ENCODE measurements at places on chromosomes 7 and 10.

DNA sequence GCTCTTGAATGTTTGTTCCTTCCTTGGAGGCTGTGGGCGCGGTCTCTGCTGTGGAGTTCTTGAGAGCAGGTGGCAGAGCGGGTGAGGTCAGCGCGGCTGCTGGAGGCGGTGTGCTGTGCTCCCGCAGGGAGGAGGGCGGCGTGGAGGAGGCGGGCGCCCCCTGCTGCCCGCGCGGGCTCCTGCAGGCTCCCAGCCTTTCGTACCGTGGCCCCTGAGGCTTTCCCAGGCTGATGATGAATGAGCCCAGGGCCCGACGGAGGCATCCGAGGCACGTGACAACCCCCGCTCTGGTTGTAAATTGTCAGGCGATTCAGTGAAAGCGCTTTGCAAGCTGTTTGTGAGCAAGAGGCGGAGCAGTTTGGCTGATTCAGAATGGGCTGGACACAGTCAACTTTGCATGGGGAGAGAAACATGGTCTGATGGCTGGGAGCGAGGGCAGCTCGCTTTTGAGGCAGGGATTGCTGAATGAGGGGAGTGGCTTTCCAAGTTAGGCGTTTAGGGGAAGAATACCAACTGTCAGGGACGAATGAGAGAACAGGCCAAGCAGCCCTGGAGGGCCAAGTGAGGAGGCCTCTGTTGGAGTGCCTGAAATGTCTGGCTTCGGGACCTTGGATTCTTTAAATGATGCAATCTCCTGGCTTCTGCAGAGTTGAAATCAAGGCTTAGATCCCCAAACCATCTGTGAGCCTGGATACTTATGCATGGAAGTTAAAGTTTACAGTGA is 46.6 kb downstream of the CDHR3 start:
- peak; percentile 99 for DNase-seq

DNA sequence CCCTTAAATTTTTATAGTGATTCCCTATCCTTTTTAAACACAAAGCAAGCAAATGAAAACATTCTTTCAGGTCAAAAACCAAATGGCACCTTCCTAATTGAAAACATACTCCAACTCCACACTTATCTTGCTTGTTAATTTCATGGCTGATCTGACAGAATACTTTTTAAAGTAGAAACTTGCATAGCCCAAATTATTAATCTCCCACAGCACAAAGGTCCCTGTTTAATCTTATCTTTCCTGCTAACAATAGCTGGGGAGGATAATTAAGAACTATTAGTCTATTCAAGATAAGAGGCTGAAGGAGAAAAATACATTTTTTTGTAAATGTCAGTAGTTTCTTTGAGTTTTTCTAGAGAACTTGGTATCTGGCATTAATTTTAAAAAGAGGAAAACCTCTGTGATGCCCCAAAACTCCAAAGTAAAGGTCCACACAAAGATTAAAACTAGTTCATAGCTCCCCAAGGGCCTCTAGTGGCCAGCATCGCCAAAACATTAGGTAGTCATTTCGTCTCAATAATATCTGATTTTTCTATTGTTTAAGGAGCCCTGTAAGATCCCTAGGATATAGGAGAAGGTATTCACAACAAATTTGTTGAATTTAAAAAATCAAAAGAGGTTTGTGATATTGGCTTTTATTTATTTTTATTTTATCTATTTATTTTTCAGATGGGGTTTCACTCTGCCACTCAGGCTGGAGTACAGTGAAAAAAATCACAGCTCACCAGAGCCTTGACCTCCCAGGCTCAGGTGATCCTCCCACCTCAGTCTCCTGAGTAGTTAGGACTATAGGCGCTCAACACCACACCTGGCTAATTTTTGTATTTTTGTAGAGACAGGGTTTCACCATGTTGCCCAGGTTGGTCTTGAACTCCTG is 14.7 kb downstream of the CDNF start:
- peak; percentile 48 for DNase-seq

DNA sequence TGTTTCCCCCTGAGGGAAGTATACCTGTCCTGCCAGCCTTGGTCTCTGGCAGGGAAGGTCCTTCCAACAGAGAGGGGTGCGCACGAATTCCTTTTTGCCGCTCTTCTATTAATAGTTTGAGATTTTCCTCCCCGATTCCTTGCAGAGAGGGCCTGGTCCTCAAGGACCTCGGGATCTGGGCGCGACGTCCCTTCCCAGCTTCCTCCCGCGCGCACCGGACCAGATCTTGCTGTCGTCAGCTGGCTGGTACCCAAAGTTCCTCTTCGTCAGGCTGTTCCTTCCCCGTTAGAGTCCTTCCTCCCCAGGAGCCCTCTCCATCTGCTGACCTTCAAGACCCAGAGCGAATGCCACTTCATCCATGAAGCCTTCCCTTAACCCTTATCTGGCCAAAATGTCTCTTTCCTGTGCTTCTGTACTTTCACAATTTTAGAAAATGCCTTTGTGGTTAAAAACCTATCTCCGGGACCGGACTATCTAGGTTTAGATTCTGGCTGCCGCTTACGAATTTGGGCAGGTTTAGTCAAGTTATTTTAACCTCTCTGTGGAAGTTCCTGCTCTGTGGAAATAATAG is 851 bp upstream of the GOT1 start:
- DNase-seq: peak; percentile 65

GRCh38 chr10:62433901-62434300 is 59.7 kb downstream of the ZNF365 start:
- DNase-seq: no peak

DNA sequence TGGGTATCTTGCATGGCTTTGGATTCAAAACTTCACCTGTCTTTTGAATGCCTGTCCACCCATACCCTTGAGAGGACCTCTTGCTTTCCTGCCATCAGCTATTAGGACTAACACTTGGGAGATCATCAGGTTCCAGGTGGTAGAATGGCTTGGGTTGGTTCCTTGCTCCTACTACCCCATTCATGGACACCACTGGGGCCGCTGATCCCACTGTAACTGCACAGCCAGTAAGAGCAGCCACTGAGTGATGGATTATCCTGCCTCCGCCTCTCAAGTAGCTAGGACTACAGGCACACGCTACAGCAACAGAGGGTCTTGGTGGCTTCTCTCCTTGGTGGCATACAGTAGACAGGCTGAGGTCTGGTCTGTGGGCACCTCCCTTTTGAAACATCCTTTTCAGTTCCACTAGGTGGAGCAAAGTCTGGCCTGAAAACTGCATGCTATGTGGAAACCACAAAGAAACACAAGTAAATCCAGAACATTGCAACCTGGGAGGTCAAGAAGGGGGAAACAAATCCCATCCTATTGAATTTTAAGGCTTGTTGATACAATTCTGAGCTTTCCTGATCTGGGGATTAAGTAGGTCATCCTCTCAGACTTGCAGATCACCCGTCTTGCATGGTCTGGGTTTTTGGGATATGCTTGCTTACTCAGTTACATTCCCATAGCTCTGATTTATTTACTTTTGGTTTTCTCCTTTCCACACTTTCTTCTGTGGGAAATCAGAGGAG is 9.4 kb downstream of the WBP1L start:
- DNase-seq: peak; percentile 91

GRCh38 chr10:115762029-115762428 is 511.0 kb downstream of the GFRA1 start:
- DNase-seq: no peak

- DNase-seq: no peak
Measured at GRCh38 chr7:36633377-36633776, 90.9 kb downstream of the AOAH start.

DNA sequence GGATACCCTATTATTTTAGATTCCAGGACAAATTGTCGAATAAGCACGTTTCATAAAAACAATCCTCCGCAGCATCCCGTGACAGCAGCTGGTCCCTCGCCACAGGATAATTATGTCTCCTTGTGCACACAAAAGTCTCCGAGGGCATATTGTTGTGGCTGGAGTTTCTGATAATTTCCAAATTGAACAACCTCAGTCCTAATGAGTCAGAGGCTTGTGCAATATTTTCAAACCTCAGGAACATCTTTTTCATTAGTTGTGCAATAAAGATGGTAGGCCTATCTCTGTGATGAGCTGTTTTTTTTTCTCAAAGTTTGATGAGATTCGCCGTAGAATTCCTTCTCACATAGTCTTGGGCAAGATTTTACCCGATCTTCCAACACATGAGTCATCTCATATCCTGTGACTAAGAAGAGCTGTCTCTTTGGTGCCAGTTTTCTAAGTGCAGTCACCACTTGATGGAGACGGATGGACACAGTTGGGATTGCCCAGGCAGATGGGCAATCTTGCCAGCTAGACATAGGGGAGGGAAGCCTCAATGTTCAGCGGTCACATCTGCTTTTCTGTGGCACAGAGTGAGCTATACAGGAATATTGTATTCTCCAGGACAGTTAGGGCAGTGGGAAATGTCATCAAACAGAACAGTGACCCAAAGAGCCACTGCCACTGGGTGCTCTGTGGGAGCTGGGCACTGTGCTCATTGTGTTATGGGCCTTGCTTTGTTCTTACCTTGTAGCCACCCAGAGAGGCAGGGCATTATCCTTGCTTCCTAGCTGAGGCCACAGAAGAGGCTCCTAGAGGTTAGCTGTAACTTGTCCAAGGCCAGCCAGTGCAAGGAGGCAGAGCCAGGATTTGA is 7.8 kb downstream of the HTRA1 start:
- DNase-seq: peak; percentile 99

DNA sequence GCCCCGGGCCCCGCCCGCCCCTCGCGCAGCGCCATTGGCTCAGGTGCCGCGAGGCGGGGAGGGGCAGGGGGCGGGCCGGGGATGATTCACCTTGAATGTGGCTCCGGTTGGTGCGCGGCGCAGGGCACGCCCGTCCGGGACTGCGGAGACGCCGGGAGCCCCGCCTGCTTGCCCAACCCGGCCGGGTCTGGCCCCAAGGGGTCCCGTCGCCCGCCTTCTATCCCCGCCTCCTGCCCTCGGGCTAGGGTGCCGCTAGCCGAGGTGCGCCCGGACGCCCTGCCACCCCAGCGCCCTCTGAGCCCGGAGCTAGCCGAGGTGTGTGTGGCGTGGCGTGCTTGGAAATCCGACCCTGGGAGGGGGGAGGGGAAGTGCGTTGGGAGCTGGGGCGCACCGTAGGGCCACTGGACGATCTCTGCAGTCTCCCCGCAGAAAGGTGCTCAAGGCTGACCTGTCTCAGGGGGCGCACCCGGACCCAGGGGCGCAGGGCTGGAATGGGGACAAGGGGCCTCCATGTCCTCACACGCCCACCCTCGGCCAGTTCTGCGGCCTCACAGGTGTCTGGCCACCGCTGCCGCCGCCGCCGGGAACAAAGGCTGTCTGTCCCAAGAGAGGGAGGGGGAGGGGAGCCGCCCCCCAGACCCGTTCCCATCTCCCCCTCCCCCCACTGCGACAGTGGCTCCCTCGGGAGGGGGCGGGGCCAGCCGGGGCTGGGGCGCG is 168.9 kb downstream of the NRF1 start:
- no peak for DNase-seq

GRCh38 chr10:86489071-86489810 is 32.4 kb downstream of the WAPL start:
- DNase-seq: no peak

- peak; percentile 83 for DNase-seq
Measured at GRCh38 chr10:98246911-98247805, 20.8 kb downstream of the LOXL4 start.

DNA sequence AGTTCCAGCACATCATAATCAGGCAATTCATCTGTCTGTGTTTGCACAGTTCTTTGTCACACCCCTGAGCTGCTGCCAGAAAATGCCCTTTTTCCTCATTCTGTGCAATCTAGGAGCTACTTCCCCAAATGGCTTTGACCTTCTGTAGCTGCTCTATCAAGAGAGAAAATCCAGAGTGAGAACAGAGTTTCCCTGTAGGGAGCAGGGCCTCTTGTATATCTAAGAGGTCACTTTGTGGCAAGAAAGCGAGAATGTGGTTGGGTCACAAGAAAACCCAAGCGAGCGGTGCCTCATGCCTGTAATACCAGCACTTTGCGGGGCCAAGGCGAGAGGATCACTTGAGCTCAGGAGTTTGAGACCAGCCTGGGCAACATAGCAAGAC is 24.3 kb downstream of the SLC29A3 start:
- DNase-seq: peak; percentile 35

DNA sequence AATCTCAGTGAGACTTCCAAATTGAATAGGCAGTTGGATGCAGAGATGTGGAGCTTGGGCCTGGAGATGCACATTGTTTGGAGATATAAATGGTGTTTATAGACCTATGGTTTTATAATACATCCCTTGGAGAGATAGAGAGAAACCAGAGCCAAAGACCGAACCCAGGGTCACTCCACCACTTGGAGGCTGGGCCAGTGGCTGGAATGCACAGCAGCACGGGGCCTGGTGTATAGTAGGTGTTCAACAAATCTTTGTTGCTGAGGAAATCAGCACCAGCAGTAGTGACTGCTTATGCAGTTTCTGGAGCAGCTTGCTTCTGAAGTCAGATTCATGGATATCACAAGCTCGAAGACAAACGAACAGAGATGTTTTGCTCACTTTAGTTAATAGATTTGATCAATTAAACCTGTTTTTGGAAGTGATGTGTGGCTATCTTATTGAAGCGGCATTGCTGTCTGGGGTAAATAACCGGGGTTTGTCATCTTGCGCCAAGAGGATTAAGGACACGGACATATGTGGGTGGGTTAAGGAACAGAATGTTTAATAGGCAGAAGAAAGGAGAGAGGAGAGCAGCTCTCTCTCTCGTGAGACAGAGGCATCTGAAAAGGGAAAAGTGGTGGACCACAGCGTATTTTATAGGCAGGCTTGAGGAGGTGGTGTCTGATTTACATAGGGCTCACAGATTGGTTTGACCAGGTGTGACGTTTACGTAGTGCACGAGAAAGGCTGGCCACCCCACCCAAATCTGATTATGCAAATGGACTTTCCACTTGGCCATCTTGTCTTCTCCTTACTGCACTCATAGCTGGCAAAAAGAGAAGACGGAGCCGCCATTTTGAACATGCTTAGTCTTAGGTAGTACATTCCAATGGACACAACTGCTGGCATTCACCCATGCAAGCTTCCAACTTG is 11.1 kb downstream of the RBP4 start:
- no peak for DNase-seq

- DNase-seq: no peak
Measured at GRCh38 chr7:42617806-42618457, 293.9 kb downstream of the C7orf25 start.

DNA sequence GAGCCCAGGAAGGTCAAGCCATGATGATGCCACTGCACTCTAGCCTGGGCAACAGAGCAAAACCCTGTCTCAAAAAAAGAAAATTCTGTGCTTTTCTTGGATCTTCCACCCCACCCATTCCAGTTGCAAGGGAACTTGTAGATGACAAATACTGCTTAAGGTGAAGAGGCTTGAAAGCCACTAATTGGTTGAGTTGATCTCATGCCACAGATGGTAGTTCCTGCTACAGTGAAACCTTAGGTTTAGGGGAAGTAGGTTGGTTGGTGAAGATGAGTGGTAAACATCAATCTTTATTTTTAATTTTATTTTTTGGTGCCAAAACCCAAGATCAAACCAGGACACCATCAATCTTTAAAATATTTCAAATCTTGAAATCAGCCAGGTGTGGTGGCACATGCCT is 2.9 kb upstream of the GDI2 start:
- no peak for DNase-seq

GRCh38 chr10:96830511-96831199 is 1.4 kb upstream of the LCOR start:
- peak; percentile 72 for DNase-seq

DNA sequence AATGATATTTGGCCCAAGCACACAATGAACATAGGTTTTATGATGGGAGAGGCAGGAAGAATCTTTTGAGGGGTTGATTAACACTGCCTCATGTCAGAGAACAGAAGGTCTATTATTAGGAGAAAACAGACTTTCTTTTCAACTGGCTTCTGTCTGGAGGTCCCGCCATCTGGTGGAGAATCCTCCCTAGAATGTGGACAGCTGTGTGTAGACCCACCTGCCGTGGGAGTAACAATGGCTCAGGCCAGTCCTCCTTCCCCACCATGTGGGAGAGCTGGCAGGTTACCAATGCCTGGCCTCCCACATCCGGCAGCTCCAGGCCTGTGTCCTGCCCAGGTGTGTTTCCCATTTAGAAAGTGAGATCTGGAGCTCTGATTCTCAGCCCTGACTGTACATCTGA is 70.4 kb upstream of the AOAH start:
- no peak for DNase-seq

All from mesenchymal stem cell (in vitro differentiated cells and primary cell).